ENCODE measurements at places on chromosomes 7 and 10.
A peak's percentile ranks its signal among the peaks of the same experiment; 100 is the strongest.

DNA sequence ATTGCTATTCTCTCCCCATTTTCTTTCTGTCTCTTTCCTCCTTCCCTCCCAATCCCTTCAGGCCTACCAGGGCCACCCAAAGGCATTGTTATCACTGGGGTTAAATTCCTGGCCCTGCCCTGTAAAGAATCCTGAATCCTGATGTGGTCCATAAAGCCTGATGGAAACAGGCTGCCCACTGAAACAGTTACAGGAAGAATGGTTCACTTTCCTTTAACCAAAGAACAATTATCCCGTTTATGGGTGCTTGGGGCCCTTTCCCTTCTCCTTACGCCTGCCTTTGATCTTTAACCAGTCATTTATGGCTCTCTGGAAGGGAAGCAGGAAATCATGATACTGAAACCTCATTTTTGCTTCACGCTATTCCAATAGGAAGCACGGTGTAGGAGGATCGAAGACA is 273.1 kb upstream of the NEBL start:
- DNase-seq: no peak

GRCh38 chr7:36192053-36192824 is 39.2 kb downstream of the EEPD1 start:
- peak; percentile 87 for DNase-seq

- DNase-seq: no peak
These were observed 76.8 kb upstream of the NKX6-2 start for GRCh38 chr10:132862485-132863420.

DNA sequence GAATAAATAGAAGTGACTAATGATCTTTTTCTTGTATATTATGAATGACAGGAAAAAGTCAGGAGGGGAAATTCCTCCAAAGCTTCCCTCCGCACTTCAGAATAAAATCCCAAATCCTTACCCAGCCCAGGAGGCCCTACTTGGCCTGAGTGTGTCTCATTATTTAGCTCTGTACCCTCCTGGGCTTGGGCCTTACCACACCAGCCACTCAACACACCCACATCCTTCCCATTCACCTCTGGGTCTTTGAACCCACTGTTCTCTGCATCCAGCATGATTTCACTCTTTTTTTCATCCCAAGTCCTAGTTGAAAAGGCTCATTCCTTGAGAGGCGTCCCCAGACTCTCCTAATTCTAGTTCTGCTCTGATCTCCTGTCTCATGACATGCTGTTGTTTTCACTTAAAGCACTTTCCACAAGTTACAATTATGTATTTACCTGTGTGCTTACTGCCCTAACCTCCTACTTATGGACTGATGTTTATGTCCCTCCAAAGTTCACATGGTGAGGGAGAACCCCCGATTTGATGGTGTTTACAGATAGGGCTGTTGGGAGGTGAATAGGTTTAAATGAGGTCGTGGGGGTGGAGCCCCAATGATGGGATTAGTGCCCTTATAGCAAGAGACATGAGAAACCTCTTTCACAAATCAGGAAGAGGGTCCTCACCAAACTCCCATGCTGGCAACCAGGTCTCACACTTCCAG is 6.4 kb downstream of the NOD1 start:
- no peak for DNase-seq

GRCh38 chr7:124322561-124322960 is 289.7 kb upstream of the TMEM229A start:
- no peak for DNase-seq

DNA sequence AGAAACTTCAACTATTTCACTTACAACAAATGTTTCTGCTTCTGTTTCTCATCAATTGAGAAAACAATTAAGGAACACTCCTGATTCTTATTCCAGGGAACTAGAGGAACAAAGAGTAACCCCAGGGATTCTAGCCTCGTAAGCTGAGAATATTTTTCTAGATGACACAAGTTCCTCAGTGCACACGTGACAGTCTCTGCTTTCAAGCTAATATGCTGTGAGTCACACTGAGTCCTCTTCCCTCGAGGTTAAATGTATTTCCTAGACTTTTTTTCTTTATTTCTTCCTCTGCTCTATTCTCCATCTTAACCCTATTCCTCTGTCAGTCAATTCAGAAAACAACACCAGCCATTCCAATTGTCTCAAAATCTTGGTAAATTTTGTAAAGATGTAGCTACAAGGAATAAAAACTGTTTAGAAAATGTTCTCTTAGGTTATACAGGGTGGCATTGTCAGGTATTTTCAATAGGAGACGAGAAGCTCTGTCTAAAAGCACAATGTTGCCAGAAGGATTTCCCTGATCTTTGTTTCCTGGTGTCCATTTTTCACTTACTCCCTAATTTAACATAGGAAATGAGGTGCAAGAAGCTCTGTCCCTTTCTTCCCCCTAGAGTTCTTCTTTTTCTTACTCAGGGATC is 5.8 kb upstream of the C1GALT1 start:
- peak; percentile 56 for DNase-seq

DNA sequence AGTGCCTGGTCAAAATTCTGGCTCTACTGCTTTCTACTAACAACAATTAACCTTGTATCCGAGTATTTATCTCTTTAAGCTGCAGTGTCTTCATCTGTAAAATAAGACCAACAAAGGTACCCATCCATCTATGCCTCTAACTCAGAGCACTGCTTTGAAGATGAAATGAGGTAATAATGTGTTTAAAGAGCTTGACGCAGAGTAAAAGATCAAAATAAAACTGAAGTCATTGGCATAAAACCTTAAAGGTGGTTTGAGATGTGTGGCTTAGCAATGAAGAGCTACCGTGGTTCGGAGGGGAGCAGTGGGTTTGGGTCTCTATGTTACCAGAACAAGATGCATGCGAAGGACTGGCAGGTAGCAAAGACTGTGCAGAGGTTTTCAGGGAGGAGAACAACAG is 16.1 kb upstream of the PRF1 start:
- DNase-seq: no peak

- DNase-seq: no peak
These were observed 216.2 kb downstream of the KIAA1217 start for GRCh38 chr10:24425151-24425550.

DNA sequence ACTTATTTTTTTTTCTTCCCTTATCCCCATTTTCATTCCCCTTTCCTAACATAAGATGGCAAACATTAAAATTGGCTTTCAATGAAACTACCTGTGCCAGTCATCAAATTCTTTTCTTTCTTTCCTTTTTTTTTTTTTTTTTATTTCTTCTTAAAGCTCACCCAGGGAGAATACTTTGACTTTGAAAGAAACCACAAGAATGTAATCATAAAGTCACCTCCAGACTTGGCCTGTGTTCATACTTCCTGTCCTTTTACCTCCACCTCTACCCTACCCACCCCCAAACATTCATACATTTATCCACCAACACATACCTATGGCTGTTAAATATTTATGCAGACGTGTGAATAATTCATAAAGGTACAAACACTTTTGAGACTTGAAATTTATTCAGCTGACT is 254.6 kb downstream of the SLC25A13 start:
- DNase-seq: no peak

- no peak for DNase-seq
These were observed 22.4 kb upstream of the DMTF1 start for GRCh38 chr7:87129848-87130247.

DNA sequence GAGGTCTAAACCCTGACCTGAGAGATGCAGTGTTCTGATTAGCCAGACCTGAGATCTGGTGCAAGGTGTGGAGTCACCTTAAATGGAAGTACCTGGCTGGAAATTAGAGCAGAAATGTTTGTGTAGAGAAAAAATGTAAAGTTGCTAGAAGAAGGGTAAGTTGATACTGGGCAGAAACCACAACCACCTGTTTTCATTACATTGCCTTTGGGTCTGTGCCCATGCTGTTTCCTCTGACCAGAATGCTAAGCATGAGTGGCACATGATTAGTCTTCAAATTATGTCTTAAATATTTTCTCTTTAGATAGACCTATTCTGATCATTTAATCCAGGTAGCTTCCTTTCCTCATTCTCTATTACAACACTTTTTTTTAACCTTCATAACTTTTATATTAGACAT is 69.0 kb downstream of the CASD1 start:
- no peak for DNase-seq

DNA sequence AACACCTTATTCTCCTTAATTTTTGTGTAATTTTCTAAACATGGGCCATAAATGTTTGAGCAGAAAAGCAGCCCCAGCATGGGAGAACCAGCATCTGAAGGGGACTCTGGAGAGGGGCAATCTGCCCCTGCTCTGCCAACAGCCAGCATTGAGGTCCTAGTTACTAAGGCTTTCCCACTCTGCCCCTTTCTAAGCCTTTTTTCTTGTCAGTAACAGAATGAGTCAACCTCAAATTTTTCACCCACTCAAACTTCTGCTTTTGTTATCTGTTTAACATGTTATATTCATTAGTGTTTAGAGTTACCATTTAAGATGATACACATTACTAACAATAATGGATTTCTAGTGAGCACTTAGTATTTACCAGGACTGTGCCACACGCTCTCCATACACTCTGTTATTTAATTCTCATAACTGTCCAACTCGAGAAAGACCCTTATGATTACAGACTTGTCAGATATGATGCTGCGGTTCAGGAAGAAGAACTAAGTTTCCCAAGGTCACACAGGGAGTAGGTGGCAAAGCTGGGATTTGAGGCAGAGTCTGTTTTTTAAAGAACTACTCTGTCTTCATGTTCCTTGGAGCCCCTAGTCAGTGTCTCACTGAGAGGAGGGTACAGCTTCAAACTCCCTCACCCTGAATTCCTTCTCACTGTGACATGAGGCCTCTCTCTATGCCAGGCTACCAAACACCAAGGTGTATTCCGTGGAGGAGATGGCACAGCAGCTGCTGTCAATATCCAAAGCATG is 19.9 kb upstream of the GPAM start:
- DNase-seq: no peak

GRCh38 chr10:101624526-101625102 is 36.5 kb downstream of the DPCD start:
- no peak for DNase-seq

DNA sequence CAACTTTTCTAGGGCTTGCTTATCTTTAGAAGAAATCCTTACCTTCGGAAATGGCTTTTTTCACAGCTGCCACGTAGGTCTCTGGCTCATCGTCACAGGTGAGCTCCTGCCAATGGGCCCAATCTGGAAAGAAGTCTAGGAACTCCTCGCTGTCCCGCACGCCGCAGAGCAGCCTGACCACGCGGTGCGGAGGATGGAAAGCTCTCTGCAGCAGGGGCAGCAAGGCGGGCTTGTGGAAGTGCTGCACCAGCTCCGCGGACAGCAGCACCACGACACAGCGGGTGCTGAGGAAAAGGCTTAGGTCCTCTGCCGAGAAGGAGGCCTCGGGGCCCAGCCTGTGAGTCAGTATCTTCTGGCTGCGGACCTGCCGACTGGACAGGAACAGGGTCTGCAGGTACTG is 10.8 kb downstream of the PIK3AP1 start:
- no peak for DNase-seq

GRCh38 chr7:73521636-73522104 is 423 bp downstream of the BAZ1B start:
- DNase-seq: no peak

- DNase-seq: no peak
These were observed 4.5 kb downstream of the ZNF467 start for GRCh38 chr7:149768931-149769330.

DNA sequence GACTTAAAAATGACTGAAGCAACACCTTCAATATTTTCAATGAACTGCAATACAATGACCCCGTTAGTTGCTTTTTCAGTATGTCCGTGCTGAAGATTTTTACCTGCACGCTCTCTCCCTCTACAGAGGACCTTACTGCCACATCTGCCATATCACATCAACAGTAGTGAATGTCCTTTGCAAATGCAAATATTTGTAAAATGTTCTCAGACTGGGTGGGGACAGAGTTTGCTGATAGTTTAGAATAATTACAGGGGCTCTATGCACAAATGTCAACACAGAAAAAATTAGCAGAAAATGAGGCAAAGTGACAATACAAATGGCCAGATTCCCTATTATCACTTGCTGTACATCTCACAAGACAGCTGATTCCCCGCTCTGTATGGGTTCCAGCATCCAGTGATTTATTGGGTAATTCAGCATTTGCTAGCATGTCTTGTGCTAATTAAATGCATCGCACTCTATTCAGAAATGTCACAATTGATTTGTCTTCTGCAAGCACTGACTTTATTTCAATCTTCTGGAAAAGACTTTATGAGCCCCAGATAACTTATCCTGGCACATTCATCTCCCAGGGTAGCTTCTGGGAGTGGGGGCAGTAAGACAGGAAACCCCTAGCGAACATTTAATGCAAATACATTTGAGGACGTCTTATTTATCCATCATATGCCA is 69.1 kb upstream of the PTER start:
- no peak for DNase-seq
